ENCODE measurements at places on chromosomes 2 and 18. TPM values are rescaled to one million over a fixed set of nuclear protein-coding genes. Genes with fewer than 3 reads are reported as not detected.

Gene GPR155
- 4.4 TPM for total RNA-seq

Gene CFC1
- total RNA-seq, result not detected

DNA sequence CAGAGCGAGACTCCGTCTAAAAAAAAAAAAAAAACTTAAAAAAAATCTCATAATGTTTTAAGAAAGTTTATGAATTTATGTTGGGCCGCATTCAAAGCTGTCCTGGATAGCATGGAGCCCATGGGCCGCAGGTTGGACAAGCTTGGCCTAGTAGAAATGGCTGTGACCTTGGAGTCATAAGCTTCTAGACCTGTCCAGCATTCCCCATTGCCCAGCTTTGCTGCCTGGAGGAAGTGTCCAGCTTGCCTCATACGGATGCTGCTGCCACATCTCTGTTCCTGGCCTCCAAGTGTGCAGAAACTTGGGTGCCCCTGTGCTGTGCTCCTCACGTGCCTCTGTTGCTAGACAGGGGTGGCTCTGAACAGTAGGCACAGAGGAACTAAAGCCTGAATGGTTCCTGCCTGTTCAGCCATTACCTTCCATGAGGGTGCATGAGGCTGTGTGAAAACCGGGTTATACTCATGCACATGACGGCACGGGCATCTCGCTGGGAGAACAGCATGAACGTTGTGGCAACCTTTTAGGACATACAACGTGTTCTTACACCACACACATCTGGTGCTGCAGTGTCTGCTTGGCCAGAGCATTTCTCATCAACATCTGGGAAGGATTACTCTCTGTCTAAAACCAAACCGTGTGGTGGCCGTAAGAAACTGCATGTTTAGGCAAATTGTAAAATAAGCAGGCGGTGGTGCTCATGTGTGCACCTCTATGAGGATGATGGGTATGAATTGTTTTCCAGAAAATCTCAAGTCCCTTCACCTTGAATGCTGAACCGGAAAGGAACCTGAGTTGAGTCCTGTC, 38.2 kb downstream of the FHOD3 start:
- DNase-seq, result no peak

GRCh38 chr2:47906157-47907038, at the start of gene FBXO11:
TSS of gene FBXO11 (minus strand) at chr2:47906498. CDS start at chr2:47905720, 778 bp downstream.
- peak; percentile 90 for DNase-seq
